ENCODE measurements at places on chromosomes 4 and X. TPM values are rescaled to one million over a fixed set of nuclear protein-coding genes. Genes with fewer than 3 reads are reported as not detected.

- DNase-seq, result peak; percentile 90
Observed at GRCh38 chr4:8353912-8354453, 84.4 kb downstream of the HTRA3 start.

GRCh38 chrX:108072746-108073145 lies 18.6 kb downstream of the PSMD10 start:
- peak; percentile 80 for DNase-seq

DNA sequence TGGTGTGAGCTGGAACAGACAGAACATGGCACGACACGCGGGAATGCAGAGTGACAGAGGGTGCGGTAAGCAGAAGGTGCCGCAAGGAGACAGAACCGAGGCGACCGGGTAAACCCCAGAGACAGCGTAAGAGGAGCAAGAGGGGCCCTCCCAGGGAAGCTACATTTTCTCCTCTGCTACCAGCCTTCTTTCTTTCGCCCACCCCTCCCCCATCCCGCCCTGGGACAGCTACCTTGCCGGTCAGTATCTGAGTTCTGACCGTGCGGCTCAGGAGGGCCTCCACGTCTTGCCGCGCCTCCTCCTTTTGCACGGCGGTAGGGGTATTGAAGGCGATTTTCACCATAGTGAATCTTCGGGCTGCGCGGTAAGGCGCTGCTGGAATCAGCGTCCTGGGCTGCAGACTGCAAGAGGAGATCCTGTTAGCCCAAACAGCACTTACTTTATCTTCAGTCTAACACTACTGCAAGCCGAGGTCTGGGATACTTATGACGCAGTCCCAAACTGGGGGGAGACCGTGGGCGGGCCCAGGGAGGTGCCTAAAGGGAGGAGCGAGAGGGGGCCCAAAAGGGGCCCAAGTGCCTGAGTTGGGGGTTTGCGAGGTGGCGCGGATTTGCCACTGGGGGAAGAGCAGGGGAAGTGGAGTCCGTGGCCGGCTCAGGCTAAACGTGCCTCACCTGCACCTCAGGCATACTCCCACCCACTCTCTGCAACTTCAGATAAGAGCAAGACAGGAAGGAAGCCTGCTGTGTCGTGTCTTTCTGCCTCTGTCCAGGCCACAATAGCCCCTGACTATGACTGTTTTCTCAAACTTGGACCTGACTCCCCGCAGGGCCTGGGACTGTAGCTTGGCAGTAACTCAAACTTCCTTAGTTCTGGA lies at the start of gene ITM2A:
Gene ITM2A, minus strand, starts transcription at position 462 of the 877 bp plus-strand sequence. Its CDS starts 119 bp downstream, at position 343.
- DNase-seq, result no peak

GRCh38 chr4:140081641-140082390 lies 72.2 kb downstream of the MAML3 start:
- DNase-seq, result no peak

GRCh38 chr4:113397114-113397701 lies 347.8 kb downstream of the ANK2 start:
- peak; percentile 89 for DNase-seq

- no peak for DNase-seq
Observed at GRCh38 chrX:22406201-22406737, 133.6 kb downstream of the CBLL2 start.

DNA sequence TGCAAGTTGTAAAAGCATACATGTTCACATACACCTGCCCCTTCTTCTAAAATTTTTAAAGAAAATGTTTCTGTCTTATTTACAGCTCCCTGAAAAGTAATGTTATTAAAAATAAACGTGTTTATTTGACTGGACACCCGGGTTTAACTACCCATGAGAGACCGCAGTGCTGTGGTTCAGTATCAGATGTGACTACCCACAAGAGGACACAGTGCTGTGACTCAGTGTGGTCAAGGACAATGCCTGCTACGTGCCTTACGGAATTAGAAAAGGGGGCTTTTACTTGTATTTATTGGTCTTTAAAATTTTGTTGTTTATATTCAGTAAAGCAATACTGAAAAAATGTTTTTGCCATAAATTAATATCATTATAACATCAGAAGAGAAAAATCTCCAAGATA lies 641.4 kb downstream of the TRIML1 start:
- DNase-seq, result no peak

DNA sequence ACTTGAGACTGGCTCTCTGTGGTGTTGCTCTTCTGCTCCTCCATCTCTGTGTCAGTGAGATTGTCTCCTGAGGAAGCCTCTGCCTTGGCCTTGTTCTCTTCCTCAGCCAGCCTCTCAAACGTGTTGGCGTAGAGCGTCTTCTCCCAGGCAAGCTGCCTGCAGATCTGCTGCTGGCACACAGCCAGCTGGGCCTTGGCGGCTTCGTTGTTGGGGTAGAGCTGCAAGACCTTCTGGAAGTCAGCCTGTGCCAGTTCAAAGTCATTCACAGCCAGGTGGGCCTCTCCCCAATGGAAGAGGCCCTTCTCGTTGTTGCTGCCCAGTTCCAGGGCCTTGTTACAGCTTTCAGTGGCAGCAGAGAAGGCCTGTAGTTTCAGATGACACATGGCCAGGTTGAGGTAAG lies 159.1 kb downstream of the NDST3 start:
- DNase-seq, result no peak

DNA sequence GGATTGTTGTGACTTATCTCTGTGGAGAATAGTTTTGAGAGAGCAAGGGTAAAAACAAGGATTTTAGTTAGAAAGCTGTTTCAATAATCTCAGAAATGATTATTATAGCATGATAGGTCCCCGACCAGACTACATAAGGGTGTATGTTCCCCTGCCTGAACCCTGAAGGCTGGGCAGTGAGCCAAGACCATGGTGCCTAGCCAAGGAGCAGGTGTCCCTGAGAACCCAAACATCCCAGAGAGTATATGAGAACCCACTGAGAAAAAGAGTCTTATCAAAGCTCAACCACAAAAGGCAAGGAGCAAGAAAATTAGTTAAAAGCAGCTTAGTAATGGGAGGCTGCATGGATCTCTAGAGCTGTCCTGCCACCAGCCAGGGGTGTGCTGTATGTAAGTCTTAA lies 94.9 kb upstream of the UNC5C start:
- DNase-seq, result no peak

DNA sequence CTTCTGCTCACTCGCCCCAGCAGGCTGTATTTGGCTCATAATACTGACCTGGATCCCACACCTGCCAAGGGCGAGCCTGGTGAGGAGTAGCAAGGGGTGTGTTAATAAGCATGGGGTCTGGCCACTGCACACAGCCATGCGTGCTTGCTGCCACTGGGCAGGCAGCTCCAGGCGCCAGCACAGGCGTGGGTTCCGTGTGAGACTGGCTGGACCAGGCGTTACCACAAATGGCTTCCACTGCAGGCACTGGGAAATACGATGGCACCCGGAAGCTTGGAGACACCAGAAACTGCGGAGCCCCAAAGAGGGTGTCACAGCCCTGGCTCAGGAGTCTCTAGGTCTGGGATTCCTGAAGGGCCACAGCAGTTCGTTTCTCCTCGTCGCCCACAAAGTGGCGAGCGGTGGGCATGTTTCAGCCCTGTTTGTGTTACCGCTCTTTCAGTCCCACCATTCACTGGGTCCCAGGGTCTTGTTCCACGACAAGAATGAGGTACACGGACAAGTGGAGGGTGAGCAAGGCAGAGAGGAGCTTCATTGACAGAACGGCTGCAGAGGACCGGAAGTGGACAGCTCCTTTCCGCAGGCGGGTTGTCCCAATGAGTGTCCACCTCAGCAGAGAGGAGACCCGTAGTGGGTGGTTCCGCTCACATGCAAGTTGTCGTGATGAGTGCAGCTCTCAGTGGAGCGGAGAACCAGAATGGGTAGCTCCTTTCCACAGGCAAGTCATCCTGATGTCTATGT lies 428.9 kb downstream of the EPHA5 start:
- no peak for DNase-seq

GRCh38 chrX:134548257-134549201 lies 88.6 kb downstream of the HPRT1 start:
- DNase-seq, result no peak

GRCh38 chr4:2787230-2788100 lies 5.4 kb upstream of the SH3BP2 start:
- DNase-seq, result no peak

GRCh38 chrX:40065296-40066046 lies 32.3 kb downstream of the BCOR start:
- DNase-seq, result no peak

- no peak for DNase-seq
Observed at GRCh38 chr4:710916-711315, 5.3 kb downstream of the PCGF3 start.

DNA sequence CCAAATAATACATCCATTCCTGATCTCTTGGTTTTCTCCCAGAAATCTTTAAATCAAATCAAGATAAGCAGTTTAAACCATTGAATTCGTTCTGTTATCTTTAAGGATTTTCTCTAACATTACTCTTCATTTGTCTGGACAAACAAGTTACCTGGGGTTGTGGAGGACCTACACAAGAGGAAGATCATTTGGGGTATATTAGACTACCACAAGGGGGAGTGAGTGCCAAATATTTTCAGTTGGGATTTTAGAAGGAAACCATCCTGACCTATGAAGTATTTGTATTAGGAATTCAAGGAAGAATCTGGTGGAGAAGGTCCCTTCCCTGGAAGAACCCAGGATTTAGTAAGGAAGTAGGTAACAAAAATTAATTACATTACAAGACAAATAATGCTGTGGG lies 12.0 kb upstream of the DCHS2 start:
- DNase-seq, result peak; percentile 8

GRCh38 chrX:19089555-19090040 lies 32.7 kb downstream of the ADGRG2 start:
- DNase-seq, result no peak

- no peak for DNase-seq
Observed at GRCh38 chrX:33272986-33273385, 61.6 kb upstream of the DMD start.

- peak; percentile 42 for DNase-seq
Observed at GRCh38 chrX:40806513-40807220, 71.3 kb upstream of the MED14 start.

DNA sequence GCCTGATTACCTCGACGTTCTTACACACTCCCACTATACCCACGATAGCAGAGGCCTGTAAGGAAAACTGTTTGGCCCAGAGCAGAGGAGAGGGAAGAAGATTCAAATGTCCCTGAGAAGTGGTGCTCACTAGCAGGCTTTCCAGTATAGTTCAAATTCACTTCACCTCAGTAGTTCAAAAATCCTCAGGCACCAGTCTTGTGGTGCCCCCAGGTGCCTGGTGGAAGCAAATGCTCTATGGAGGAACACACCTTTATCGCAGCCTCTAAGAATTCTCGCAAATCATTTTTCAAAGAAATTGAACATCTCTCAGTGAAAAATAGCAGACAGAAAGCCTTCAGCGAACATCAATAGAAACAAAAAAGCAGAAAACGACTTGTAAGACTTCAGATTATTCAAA lies 12.2 kb upstream of the MTMR1 start:
- DNase-seq, result no peak

STAP1 gene
- not detected for total RNA-seq

MTNR1A gene
- total RNA-seq, result 0.34 TPM

CD99L2 gene
- 38.4 TPM for total RNA-seq

GCNA gene
- total RNA-seq, result 2.2 TPM

TIMM8A gene
- total RNA-seq, result 18.5 TPM

TKTL2 gene
- not detected for total RNA-seq

CCSER1 gene
- 2.2 TPM for total RNA-seq

SCML1 gene
- total RNA-seq, result 5.1 TPM

HS3ST1 gene
- 0.22 TPM for total RNA-seq

NAP1L5 gene
- 3.9 TPM for total RNA-seq

BLOC1S4 gene
- 20.9 TPM for total RNA-seq

All from astrocyte (in vitro differentiated cells and primary cell).